HuH-7 (cell line): ENCODE measurements at places on chromosomes 2 and 18.
A peak's percentile ranks its signal among the peaks of the same experiment; 100 is the strongest.

DNA sequence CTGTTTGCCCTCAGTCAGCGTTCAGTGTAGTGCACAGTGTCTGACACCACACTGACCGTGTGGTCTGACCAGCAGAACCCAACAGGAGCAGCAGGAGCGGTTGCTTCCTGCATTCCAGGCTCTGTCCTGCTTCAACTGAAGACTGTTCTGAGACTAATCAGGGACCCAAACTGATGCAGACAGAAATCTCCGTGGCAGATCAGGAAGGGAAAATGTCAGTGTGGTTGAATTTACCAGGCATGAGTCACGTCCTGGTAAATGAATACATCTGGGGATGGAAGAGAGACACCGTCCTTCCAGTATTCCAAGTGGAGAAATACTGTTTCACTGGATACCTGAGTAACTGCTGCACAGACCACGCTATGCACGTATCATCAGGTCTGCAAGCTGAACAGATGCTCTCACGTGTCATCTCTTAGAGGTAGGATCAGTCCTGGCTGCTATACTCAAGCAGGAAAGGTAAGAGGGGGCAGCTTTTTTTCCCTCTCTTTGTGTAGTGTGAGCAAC is 223.6 kb upstream of the EPAS1 start:
- no peak for DNase-seq

GRCh38 chr2:129753261-129753660 is 226.2 kb upstream of the RAB6C start:
- DNase-seq = no peak

DNA sequence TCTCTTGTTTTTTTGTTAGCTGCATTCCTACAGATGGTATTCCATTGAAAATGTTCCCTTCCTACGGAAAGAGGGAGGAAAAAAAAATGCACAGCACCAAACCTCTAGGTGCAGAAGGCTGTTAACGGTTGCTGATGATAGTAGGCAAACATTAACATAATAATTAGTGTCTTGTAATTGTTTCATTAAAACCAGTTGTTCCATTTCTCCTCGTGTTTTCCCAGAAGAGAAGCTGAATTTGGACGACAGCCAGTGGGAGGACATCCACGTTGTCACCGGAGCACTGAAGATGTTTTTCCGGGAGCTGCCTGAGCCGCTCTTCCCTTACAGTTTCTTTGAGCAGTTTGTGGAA is 494.7 kb downstream of the ARHGAP15 start:
- DNase-seq = no peak

GRCh38 chr2:226671141-226671676 is 128.4 kb downstream of the IRS1 start:
- no peak for DNase-seq

- peak; percentile 23 for DNase-seq
Observed at GRCh38 chr18:21820033-21820810, 79.6 kb downstream of the MIB1 start.

- DNase-seq = no peak
Observed at GRCh38 chr2:160402501-160402900, 91.1 kb downstream of the RBMS1 start.

DNA sequence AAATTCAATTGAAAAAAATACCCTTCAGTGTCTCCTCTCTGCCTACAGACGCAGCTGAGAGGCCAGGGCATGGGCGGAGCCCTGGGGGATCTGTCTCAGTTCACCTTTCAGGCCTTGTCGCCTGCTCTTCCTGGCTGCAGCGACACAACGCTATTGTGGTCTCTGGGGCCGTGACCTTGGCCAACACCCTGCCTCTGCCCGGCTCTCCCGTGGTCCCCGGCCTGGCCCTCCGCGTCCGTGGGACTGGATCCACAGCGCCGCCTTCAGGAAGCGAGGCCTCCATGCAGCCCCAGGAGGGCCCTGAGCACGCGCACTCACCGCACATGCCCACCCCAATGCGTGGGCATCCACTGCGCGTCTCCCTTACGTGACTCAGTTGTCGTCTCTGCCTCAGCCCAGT is 81.1 kb downstream of the MRPS9 start:
- DNase-seq = no peak
